Femur (tissue), 1 donor: ENCODE measurements at places on chromosomes 1 and 21.

DNA sequence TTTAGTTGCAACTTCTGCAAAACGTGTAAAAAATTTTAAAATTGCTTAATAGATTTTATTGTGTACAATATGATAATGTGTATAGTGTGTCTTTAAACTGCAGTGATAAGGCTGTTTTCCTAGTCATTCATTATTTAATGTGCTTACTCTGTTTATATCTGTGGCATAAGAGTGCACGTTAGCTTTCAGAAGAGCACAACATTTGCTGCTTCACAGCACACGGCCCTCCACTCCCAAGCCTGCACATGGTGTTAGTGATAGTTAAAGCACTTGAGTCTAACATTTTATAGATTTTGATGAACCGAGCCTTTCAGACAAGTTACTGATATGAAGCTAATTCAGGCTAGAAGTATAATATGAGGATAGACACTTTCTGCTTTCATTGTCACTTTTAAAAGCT, 120.6 kb downstream of the ADGRL2 start:
- no peak for DNase-seq

DNA sequence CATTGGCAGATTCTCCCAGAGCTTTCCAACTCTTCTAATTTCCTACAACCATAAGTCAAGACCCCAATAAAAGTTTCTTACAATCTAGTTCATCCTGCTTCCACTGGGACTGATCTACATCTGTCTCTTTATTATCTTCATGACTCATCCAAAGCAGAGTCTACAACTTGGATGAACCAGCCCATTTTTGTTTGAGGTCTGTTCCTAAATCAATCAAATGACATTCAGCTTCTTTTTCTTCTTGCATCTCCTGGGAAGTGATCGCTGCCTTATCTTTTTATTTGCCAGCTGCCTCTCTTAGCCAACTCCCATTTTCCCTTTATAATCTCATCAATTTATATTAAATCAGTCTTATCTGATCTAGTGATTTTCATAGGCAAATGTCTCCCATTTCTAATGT, 105.6 kb downstream of the ERG start:
- no peak for DNase-seq

DNA sequence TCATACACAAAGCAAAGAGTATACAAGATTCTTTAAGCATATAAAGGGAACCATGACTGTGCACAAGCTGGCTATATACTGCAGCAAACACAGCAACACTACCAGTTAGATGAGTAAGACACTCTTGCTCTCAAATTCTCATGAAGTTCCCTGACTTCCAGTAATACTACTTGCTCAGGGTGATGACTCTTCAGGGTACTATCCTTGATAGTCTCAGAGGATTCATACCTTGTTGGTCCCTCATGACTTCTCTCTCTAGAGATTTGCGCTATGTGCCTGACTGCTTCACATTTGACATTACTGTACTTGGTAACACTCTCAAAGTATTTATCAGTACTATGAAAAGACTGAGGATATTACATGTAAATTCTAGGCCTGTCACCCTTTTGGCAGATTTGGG, 159.8 kb upstream of the ZRANB2 start:
- DNase-seq, result no peak

DNA sequence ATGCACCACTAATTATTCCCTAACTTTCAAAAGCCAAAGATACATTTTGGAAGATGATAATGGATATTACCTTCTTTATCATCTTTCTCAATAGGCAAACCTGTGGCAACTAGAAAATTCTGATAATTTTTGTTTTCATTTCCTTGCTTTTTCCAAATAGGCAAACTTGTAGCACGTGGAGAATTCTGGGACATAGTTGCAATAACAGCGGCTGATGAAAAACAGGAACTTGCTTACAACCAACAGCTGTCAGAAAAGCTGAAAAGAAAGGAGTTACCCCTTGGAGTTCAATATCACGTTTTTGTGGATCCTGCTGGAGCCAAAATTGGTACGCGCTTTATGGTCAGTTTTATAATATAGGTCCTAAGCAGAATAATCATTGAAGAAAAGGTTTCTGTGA, 1.5 kb downstream of the FPGT start:
- no peak for DNase-seq

DNA sequence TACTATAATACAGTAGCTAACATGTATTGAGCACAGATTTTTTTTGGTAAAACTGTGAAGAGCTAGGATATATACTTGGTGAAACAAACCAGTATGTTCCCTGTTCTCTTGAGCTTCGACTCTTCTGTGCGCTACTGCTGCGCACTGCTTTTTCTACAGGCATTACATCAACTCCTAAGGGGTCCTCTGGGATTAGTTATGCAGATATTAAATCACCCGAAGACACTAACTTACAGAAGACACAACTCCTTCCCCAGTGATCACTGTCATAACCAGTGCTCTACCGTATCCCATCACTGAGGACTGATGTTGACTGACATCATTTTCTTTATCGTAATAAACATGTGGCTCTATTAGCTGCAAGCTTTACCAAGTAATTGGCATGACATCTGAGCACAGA, 24.7 kb downstream of the LGALS8 start:
- no peak for DNase-seq

GRCh38 chr1:72885017-72885416, 602.7 kb upstream of the NEGR1 start:
- no peak for DNase-seq

DNA sequence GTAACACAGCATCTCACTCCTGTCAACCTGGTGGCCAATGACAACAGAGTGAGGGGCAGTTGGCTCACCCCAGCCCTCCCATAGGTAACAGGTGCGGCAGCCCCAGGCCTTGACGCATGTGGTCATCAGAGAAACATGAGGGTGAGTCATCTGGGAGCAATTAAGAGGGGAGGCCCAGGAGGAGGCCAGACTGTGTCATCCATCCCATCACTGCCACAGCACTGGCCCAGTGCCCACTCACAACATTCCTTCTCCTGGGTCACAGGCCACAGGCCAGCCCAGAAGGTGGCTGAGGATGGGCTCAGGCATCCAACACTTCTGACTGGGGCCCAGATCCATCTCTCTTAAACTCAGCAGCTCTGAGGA, 17.1 kb downstream of the TEX35 start:
- no peak for DNase-seq

DNA sequence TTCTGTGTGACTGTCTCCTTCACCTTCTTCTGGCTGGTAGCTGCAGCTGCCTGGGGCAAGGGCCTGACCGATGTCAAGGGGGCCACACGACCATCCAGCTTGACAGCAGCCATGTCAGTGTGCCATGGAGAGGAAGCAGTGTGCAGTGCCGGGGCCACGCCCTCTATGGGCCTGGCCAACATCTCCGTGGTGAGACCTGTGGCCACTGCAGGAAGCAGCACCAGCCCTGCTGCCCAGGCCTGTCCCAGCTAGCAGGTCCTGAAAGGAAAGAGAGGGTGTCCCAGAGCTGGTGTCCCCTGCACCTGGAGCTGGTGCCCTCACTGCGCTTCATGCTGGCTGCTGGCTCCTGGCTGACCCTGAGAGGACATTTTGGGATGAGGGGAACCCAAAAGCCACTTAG, 5.9 kb upstream of the ATXN7L2 start:
- DNase-seq, result no peak

DNA sequence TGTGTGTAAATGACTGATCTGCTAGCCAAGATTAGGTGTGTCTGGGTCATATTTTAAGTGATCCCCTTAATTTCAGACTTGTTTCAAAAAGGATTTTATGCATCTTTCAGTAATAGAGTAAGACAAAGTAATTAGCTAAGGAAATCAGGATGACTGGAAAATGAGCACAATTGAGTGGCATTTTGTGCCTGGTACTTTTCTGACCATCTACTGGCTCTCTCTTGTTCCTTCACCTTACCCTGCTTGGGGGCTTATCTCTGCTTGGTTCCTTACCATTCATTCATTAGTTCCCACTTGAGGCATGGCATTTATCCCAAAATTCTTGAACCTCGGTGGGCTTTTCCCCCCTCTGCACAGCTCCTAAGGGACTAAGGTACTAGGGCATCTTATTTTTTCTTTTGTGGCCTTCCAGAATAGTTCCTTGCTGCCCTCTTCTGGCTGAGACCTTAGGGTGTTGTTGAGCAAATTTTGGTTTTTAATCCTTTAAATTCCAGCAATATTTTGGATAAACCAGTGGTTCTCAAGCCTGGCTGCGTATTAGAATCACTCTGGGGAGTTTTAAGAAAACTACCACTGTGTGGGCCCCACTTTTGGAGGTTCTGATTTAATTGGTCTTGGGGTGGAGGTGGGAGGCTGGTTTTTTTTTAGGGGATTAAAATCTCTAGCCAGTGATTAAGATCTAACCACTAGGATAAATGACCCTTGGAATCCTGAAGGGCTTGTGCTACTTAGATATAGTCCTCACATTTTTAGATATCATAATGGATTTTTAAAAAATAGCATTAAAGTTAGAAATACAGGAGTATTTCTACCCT, 50.8 kb downstream of the HS2ST1 start:
- no peak for DNase-seq

GRCh38 chr1:154719586-154720327, 111.8 kb upstream of the ADAR start:
- no peak for DNase-seq
